ENCODE measurements at places on chromosomes 16 and 17.
A peak's percentile ranks its signal among the peaks of the same experiment; 100 is the strongest.

- no peaks in the 10 kb centered on the region for H3K27me3 ChIP-seq
- no peaks in the 10 kb centered on the region for H3K4me1 ChIP-seq
- H3K27ac ChIP-seq = no peak overlapping the region
- no peaks in the 10 kb centered on the region for H3K36me3 ChIP-seq
- peak; percentile 29 for DNase-seq
Measured at GRCh38 chr16:35733278-35733965, 2274.0 kb downstream of the TP53TG3F start.

- no peak overlapping the region for H3K4me3 ChIP-seq
- H3K36me3 ChIP-seq = no peaks in the 10 kb centered on the region
- peaks cover 4% of the 10 kb centered on the region for H3K27me3 ChIP-seq
- no peaks in the 10 kb centered on the region for H3K4me1 ChIP-seq
- no peak for DNase-seq
Measured at GRCh38 chr16:20364051-20364450, 11.5 kb upstream of the UMOD start.

DNA sequence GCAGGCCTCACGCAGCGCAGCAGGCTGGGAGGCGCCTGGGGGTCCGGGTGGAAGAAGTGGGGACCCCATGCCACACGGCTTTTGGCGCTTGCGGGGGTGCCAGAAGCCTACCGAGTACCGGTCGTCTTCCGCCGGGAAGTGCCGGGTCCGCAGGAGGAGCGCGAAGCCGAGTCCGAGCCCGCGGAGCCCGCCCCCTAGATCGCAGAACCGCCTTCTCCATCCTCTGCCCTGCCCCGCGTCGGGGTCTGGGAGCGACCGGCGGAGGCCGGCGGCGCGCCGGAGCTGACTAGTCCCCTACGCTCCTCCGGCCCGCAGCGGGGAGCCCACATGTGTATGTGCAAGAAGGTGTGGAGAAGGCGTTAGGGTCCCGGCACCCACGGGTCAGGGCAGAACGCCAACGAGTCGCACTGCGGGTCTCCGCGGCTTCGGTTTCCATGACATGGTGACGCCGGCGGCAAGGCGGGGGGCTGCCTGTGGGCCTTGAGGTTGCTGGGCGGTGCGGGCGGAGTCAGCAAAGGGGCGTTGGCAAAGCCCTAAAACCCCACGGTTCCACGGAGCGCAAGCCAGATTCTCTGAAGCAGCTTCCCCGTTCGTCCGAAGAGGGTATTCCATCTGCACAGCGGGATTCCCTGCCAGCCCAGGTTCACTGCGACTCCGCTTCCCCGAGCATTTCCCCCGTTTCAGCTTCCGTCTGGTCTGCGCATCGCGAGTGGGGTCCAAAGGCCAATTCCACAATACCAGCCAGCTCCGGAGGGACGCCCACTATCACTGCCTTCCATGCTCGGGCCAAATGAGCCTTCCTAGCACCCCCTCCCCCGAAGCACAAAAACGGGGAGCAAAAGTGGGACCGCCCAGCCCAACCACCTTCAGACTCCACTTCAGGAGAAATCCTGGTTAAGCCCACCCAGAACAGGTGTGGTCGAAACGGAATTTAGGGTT is 2.3 kb upstream of the LHX1 start:
- peaks cover 100% of the 10 kb centered on the region for H3K27me3 ChIP-seq
- DNase-seq = no peak
- no peaks in the 10 kb centered on the region for H3K36me3 ChIP-seq
- no peak overlapping the region for H3K27ac ChIP-seq
- peak overlapping the region; percentile 26 for H3K4me3 ChIP-seq
- H3K4me1 ChIP-seq = peaks cover 86% of the 10 kb centered on the region

DNA sequence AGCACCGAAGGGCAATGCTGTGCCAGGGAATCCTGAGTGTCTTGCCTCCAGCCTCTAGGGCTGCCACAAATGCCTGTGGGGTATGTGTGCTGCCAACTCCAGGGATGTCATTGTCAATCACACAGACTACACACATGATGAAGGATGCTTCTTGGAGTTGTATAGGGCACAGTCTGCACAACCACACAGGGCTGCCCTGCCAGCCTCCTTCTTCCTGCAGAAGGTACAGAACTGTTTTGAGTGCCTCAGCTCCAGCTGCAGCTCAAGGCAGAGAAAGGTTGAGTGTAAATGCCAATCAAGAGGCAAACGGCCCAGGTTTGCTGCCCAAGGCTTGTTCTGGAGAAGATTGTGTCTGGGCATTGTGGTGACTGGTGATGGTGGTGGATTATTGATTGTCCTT is 15.6 kb downstream of the SCNN1B start:
- no peak for DNase-seq
- H3K36me3 ChIP-seq = no peaks in the 10 kb centered on the region
- H3K27me3 ChIP-seq = no peaks in the 10 kb centered on the region
- H3K4me3 ChIP-seq = no peak overlapping the region
- H3K4me1 ChIP-seq = peaks cover 8% of the 10 kb centered on the region

- no peaks in the 10 kb centered on the region for H3K36me3 ChIP-seq
- no peaks in the 10 kb centered on the region for H3K27me3 ChIP-seq
- DNase-seq = no peak
- no peak overlapping the region for H3K4me3 ChIP-seq
- no peak overlapping the region for H3K27ac ChIP-seq
- peaks cover 11% of the 10 kb centered on the region for H3K4me1 ChIP-seq
Measured at GRCh38 chr17:55575058-55575636, 63.9 kb upstream of the SMIM36 start.

- no peak for DNase-seq
- no peak overlapping the region for H3K27ac ChIP-seq
- H3K4me3 ChIP-seq = no peak overlapping the region
- H3K27me3 ChIP-seq = no peaks in the 10 kb centered on the region
Measured at GRCh38 chr17:19285213-19285900, 48.2 kb downstream of the EPN2 start.

- DNase-seq = no peak
- H3K36me3 ChIP-seq = no peaks in the 10 kb centered on the region
- no peaks in the 10 kb centered on the region for H3K4me1 ChIP-seq
- H3K27ac ChIP-seq = no peak overlapping the region
- no peak overlapping the region for H3K4me3 ChIP-seq
Measured at GRCh38 chr17:12227547-12227946, 206.9 kb downstream of the MAP2K4 start.

DNA sequence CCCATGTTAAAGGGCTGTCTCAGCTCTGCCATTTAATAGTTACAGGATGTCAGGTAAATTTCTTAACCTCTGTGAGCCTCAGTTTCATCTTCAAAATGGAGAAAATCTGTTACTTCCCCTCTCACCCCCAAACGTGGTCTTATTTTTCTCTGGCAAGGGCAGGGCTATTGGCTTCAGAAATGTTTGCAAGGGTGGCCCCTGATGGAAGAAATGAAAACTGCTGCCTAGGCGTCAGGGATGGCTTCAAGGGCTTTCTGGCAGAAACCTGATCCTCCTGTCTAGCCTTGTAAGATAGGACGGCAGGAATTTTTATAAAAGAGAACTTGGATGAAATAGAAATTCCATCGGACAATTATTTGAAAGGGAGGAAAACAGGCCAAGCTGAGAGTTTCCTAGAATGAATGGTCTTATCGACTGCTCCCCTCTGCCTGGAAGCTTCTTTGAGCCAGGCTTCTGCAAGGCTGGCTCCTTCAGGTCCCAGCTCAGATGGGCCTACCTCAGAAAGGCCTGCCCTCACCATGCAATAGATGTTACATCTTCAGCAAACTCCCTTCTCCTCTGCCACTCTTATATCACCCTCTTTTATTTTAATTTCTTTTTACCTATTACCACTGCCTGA is 43.0 kb upstream of the TANGO6 start:
- peaks cover 18% of the 10 kb centered on the region for H3K36me3 ChIP-seq
- H3K4me3 ChIP-seq = no peak overlapping the region
- peaks cover 33% of the 10 kb centered on the region for H3K4me1 ChIP-seq
- no peak overlapping the region for H3K27ac ChIP-seq

DNA sequence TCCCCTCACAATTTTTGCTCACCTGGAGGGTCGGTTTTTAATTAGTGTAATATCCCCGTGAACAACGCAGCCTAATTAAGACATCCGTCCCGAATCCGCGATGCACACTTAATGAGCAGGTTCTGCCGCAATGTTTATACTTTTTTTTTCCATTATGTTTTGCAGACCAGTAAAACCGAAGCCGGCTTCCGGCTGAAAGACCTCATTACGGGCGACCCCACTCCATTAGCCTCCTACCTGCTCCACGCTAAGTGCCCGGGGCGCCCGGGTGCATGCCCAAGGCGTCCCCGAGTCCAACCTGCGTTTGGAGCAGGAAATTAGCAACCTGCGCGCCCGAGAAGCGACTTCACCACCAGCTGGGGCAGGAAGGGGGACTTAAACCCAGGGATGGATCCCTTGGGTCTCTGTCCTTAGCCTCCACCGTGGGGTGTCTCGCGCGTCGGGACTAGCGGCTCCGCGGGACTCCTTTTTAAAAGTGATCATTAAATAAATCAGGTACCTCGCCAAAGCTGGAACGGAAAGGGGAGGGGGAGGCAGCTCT is 1.7 kb downstream of the RBFOX3 start:
- peaks cover 100% of the 10 kb centered on the region for H3K27me3 ChIP-seq
- H3K4me3 ChIP-seq = no peak overlapping the region

GRCh38 chr17:46135126-46135812 is 58.0 kb downstream of the KANSL1 start:
- H3K27ac ChIP-seq = no peak overlapping the region
- H3K4me1 ChIP-seq = peaks cover 56% of the 10 kb centered on the region
- DNase-seq = no peak
- no peaks in the 10 kb centered on the region for H3K36me3 ChIP-seq

DNA sequence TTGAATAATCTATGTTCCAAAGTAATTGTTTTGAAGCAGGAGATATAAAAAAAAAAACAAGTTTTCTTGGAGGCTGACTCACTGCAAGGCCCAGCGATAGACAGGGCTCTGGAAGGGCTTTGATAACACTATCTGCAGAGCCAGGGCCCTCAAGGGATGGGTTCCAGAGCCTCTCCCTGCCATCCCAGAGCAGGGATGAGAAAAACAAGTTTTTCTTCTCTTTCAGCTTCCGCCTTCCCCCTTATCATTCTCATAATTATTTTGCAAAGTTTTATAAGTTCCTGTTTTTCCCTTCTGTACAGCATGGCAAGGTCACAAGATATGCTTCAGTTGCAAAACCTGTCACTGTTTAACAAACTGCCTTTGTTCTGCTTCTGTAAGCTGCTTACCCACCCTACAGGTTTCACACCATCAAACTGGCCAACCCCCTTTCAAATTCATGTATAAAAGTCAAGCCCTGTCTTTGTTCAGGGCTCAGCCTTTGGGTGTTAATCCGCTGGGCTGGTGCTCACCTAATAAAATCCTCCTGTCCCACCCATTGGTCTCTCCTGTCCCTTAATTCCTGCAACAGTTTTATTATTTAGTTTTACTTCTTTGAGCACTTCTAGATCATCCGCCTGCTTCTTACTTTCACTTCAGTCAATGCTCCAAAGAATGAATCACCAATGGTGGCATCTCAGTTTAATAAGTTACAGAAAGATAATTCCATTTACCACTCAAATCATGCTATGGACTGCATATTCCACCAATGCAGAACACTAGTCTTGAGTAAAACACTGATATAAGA is 5.6 kb upstream of the THUMPD1 start:
- no peak overlapping the region for H3K27ac ChIP-seq
- H3K36me3 ChIP-seq = no peaks in the 10 kb centered on the region
- H3K4me3 ChIP-seq = no peak overlapping the region
- no peaks in the 10 kb centered on the region for H3K27me3 ChIP-seq
- no peaks in the 10 kb centered on the region for H3K4me1 ChIP-seq

DNA sequence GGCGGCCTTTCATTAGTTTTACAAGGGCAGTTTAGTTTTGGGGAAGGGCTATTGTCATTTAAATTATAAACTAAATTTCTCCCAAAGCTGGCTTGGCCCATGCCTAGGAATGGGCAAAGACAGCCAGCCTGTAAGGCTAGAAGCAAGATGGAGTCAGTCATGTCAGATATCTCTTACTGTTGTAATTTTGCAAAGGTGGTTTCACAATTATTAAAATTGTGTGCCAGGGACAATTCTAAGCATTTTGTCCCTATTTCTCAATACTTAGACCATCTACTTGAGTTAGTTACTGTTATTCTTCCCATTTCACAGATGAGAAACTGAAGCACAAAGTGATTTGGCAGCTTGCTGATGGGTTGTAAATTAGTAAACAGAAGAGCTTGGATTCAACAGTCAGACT is 467.7 kb upstream of the GOT2 start:
- no peak overlapping the region for H3K4me3 ChIP-seq
- H3K4me1 ChIP-seq = no peaks in the 10 kb centered on the region
- no peak for DNase-seq
- no peaks in the 10 kb centered on the region for H3K36me3 ChIP-seq
- no peak overlapping the region for H3K27ac ChIP-seq

- DNase-seq = no peak
- no peaks in the 10 kb centered on the region for H3K27me3 ChIP-seq
- H3K27ac ChIP-seq = no peak overlapping the region
Measured at GRCh38 chr17:75553295-75554110, 28.0 kb downstream of the LLGL2 start.

- no peaks in the 10 kb centered on the region for H3K27me3 ChIP-seq
- H3K4me3 ChIP-seq = no peak overlapping the region
- no peak overlapping the region for H3K27ac ChIP-seq
- H3K4me1 ChIP-seq = peaks cover 50% of the 10 kb centered on the region
- no peaks in the 10 kb centered on the region for H3K36me3 ChIP-seq
Measured at GRCh38 chr16:67389911-67390815, 3.1 kb downstream of the TPPP3 start.

- no peak overlapping the region for H3K27ac ChIP-seq
- H3K4me3 ChIP-seq = no peak overlapping the region
Measured at GRCh38 chr17:53707566-53707965, 115.2 kb upstream of the KIF2B start.

DNA sequence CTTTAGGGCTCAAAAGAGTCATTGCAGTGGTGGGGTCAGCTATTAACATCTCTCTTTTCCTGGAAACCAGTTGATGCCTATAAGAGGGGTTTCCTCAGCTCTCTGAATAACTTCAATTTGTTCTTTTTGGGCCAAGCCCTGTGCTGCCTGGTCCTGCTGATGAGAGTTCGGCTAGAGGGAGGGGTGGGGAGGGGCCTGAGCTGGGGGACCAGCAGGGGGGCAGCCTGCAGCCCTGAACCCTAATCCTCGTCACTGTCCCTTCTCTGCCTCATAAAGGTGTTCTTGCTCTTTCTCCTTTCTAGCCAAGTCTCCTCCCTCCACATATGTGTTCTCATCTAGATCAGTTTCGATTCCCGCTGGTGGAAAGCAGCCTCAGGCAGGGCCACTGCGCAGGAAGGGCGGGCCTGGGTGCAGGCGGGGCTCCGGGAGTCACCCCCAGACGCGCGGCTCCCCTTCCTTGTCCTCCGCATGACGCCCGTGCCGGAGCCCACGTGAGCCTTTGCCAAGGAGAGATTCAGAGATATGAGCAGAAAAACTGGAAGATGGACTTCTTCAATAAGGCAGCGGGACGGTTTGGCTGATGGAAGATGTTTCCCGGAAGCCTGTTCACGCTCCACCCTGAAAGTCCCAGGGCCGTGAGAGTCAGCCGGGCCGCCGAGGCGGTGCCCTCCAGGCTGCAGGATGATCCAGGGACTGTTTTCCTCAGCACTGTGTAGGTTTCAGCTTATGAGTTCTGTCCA is 15.0 kb upstream of the RHOT1 start:
- peaks cover 24% of the 10 kb centered on the region for H3K4me1 ChIP-seq
- DNase-seq = peak; percentile 92
- no peaks in the 10 kb centered on the region for H3K36me3 ChIP-seq
- peak overlapping the region; percentile 60 for H3K4me3 ChIP-seq
